ENCODE measurements at places on chromosomes 1 and 21.

- no peak for DNase-seq
These were observed 1047.6 kb upstream of the ADGRL4 start for GRCh38 chr1:80054129-80054528.

DNA sequence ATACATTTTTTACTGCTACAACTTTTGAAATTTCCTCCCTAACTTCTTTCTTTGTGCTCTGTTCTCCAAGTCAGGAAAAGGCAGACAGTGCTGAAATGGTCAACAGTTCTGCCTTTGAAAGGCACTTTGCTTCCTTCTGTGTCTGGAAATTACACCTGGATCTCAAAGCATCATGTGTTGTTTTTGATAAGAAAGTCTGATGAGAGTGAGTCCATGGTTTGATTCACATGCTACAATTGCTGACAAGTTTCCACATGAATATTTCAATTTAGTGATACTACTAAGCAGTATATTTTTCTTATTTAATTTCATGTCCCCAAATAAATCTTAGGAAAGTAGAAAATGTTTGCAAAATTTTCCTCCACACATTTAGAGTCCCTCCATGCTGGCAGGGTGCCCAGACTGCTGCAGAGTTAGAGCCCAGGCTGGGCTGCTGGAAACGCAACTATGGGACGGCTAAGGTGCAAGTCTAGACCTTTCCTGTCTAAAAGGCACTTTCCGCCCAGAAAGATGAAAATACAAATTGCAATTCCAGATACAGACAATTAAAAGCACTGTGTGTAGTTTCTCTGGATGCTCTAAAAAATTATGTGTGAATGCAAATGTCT lies 96.6 kb upstream of the RUNX1 start:
- no peak for DNase-seq

- no peak for DNase-seq
These were observed 11.3 kb downstream of the BTG2 start for GRCh38 chr1:203316626-203317093.

GRCh38 chr1:242057745-242058115 lies 58.8 kb upstream of the MAP1LC3C start:
- DNase-seq, result no peak

DNA sequence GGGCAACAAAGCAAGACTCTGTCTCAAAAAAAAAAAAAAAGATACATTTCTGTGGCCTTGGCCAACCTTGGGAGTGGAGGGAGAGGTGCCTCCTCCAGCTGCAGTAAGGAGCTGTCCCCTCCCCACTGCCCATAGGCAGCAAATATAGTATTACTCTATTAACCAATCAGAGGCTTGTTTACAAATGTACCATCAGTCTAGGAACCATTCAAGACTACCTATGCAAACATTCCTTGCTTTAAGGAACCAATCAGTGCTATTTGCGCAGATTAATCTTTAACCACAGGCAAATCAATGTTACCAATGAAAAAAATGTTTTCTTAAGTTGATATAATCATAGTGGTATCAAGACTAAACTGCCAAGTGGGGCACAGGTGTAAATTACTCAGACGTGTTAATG lies 1.1 kb downstream of the CELA2A start:
- no peak for DNase-seq

DNA sequence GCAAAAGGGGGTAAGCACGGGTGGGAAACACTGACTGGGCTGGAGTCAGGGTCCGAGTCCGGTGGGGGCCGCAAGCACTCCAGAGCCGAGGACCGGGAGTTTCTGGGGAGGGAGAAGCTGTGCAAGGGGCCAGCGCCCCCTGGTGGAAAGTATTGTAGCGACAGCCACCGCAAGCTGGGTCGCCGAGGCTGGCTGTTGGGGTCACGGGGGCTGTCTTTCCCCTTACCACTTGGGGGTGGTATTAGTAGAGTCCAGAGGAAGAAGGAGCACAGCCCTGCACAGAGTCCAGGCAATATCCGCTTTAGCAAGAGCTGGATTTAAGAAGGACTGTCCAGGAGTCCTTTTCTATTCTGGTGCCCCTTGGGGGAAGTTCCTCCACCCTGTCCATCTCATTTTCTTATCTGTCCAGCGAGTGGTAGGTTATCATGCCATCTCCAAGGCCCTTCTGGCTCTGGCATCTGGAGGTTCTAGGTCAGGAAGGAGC lies 17.9 kb upstream of the ETV3 start:
- peak; percentile 81 for DNase-seq

GRCh38 chr1:20949871-20950590 lies 162.9 kb upstream of the HP1BP3 start:
- no peak for DNase-seq

GRCh38 chr1:7694600-7695496 lies 76.2 kb upstream of the VAMP3 start:
- DNase-seq, result no peak

GRCh38 chr1:34237151-34237815 lies 60.6 kb downstream of the C1orf94 start:
- no peak for DNase-seq

DNA sequence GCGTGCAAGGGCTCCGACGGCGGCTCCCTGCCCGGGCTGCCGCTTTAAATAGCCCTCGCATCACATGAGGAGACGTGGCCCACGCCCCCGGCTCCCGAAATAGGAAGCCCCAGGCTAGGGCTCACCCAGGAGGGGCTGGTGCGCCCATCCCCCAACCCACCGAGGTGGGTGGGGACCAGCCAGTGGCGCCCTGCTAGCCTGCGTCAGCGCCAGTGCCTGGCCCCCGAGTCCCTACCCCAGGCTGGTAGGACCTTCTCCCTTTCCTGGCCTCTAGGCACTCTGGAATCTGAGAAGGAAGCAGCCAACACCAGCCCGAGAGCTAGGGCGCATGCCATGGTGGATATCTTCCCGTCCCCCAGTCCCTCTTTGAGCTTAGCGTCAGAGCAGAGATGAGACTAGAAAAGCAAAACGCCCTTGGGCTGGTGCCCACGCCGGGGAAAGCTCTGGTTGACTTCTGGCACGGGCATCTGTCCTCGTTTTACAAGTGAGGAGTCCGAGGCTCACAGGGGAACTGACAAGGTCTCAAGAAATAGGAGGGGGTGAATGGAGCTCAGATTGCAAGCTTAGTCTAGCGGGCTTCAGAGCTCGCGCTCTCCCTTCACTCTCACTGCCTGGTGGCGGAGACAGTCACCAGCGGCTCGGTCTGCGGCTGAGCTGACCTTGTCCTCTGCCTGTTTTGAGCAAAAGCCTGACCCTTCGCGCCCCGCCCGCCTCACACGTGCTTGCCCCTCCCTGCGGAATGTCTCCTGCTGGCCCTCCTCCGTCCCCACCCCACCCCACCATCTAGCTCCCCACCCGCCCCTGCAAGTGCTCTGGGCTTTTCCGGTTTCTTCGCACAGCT lies at the start of gene FABP3:
Gene FABP3, minus strand, starts transcription at position 21 of the 841 bp plus-strand sequence. CDS start 62 bp downstream, outside the sequence.
- DNase-seq, result no peak

GRCh38 chr1:210072129-210072528 lies 134.1 kb downstream of the SYT14 start:
- DNase-seq, result no peak

DNA sequence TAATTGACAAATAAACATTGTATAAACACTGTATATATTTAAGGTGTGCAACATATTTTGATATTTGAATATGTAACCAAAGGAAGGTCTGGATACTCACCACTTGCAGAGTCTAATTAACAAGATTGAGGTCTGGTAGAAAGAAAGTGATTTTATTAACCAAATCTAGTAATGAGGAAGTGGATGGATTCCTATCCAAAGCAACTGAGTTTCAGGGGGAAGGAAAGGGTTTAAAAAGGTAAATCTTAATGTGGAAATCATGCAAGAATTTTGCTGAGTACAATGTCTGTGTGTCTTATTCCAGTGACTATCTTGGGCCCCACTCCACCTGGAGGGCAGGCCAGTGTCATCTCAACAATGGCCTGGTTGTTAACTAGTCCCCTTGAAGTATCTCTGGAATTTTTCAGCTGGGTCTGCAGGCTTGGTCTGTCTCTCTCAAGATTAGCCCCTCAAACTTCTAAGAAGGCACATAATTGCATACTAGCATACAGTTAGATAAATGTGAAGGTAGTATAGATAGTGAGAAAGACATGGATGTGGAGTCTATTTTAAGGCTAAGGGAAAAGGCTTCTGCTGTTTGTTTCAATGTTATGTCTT lies 262.7 kb upstream of the RGS18 start:
- no peak for DNase-seq

- DNase-seq, result no peak
These were observed 43.1 kb downstream of the CASZ1 start for GRCh38 chr1:10753299-10753698.

DNA sequence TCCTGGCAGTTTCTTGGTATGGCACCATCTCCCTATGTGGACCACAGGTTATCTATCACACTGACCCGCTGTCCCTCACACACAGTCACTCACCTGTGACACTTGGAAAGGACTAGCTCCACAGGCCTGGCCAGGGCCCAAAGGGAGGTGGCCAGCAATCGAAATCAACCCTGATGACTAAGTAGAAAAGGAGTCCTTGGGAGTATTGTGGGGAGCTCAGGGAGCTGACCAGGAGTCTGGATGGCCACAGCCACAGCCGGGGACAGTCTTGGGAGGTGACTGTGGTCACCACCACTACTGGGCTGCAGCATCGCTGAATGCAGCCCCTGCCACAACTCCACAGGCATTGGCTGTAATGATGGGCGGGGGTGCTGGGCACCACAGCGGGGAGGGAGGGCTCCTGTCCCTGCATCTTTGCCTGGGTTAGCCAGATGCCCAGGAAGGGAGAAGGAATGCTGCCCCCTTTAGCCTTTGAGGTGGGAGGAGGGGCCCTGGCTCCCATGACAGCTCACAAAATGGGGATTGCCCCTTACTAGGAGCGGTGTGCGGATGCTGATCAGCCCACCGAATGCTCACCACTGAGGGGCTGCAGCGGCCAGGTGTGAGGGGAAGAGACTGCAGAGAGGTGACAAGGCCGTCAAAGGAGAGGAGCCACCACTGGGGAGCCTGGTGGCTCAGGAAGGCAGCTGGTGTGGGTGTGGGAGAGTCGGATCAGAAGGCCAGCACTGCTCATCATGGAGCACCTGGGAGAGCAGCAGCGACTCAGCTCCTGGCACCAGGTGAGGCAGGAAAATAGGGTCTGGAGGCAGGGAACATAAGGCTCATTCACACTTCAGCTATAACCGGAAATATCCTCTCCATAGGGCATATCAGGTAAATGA lies 61.3 kb downstream of the H3-3A start:
- DNase-seq, result no peak

DNA sequence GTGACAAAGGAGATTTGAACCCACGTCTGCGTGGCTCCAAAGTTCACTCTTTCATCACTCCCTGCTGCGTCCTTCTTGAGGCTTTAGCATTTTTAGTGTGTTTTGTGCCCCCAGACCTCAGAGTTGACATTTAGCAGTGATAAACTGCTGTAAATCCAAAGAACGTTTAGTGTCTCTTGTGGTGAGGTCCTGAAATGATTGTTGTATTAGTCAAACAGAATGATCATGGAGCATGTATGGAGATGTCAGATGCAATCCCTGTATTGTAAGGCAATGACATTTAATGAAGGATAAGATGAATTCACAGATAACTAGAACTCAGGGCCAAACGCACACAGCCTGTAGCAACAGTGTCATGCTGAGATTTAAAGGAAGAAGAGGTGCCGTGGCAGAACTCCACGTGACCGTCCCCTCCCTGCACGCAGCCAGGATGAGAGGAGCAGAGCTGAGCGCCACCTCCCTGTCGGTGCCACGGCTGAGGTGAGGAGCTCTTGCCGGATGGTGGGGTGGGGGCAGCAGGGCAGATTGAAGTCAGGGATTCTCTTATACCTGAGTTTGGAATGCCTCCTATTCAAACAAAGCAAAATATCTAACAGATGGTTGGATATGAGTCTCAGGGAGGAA lies 30.1 kb downstream of the NTPCR start:
- DNase-seq, result no peak

DNA sequence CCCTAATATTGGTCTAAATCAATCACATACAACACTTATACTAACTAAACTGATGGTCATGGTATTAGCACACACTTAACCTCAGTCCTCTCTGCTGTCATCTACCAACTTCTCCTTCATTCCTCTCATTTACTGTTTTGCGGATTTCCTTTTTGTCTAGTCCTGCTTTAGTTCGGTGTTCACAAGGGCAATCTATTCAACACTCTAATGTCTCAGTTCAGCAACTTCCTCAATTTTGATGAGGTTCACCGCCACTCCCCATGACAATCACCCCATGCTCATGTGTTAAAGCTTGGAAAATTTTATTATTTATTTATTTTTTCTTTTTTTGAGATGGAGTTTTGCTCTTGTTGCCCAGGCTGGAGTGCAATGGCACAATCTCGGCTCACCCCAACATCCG lies 301.1 kb downstream of the PTPRC start:
- DNase-seq, result no peak

GRCh38 chr1:7539769-7540175 lies 231.3 kb upstream of the VAMP3 start:
- no peak for DNase-seq

- no peak for DNase-seq
These were observed 138.6 kb downstream of the SYT14 start for GRCh38 chr1:210076620-210077019.

DNA sequence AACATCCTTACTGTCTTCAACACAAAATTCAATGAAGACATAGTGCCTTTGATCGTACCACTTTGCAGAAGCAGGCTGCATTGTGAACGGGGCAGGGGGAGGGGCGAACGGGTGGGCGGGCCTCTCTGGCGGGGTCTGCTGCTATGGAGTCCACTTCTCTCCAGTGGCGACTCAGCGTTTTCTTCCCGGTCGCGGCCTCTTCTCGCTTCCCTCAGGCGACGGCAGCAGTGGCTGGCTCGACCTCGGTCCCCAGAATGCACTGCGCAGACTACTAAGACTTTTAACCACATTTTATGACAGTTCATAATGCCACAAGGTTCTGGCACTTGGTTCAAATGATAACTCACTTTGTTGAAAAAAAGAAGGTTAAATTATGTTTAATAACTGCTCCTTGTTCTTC lies 21.2 kb downstream of the GBP2 start:
- no peak for DNase-seq

- no peak for DNase-seq
These were observed 59.9 kb downstream of the TOR3A start for GRCh38 chr1:179141592-179142251.

DNA sequence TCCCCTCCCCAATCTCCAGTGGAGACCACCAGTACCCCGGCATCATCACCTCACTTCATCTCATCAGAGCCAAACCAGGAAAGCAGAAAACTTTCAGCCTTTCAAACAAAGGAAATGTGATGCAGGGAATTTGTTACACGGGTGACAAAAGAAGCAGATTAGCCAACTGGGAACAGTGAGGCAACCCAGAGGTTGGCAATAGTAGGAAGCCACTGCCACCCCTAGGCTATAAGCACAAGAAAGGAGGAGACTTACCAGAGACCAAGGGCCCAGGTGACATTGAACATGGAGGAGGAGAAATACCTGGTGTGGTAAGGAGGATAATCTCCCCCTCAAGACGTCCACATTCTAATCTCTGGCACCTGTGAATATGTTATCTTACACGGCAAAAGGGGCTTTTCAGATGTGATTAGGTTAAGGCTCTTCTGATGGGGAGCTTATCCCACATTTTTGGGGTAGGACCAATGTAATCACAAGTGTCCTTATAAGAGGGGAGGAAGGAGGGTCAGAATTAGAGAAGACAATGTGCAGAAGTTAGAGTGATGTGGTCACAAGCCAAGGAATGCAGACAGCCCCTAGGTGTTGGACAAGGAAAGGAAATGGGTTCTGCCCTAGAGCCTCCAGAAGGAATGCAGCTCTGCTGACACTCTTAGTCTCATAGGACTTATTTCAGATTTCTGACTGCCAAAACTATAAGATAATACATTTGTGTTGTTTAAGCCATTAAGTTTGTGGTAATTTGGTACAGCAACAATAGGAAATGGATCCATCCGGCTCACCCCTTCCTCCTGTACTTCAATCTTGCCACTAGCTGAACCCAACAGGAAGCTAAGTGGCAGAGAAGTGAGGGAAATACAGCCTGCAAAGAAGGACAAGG lies 83.6 kb upstream of the VAV3 start:
- no peak for DNase-seq

GRCh38 chr1:233251201-233251720 lies 44.3 kb downstream of the PCNX2 start:
- no peak for DNase-seq

All from stimulated activated effector memory CD8-positive, alpha-beta T cell treated with anti-CD3 and anti-CD28 coated beads, Interleukin-12 subunit alpha, Interleukin-12 subunit beta, amount 100 ng/mL, for 72 hours (primary cell).